IPS DF 19.7 (cell line): ENCODE measurements at places on chromosomes 7 and 10.

- DNase-seq = no peak
These were observed 77.5 kb downstream of the CDK6 start for GRCh38 chr7:92758796-92759431.

GRCh38 chr10:67925449-67926005, 41.1 kb downstream of the SIRT1 start:
- no peak for DNase-seq

- DNase-seq = no peak
These were observed 27.6 kb downstream of the WDR86 start for GRCh38 chr7:151382079-151382885.

DNA sequence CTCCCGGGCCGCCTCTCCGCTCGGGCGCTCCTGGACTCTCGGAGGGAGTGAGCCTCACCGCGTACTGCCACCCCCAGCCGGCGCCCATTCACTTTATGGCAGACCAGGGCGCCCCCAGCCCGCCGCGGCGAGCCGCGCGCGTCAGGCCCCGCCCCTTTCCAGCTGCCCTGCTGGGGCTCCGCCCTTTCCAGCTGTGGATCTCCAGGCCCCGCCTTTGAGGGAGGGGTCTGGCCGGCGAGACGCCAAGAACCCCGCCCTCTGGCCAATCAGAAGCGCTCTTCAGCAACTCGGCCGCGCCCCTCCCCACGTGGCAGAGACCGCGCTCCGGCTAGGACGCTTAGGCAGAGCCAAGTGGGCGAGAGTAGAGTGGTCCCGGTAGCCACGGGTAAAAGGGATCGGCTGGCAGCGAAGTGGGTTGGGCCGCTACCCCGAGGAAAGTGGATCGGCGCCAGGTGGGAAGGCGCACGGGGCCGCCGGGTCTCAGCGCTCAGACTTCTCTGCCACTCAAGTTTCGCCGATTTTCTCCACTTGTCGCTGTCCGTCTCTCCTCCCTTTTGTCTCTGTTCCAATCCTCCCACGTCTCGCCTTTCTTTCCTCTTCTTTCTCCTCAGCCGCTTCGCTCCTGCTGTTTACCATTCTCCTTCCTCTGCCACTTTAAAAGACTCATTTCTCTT, at the start of gene PITX3:
Gene PITX3 (minus strand): TSS at position 69 of the 674 bp plus-strand sequence. CDS start 9,432 bp downstream, outside the sequence.
- no peak for DNase-seq

GRCh38 chr10:30445711-30446110, 11.7 kb downstream of the MAP3K8 start:
- no peak for DNase-seq

GRCh38 chr10:59962756-59963155, 56.4 kb upstream of the CCDC6 start:
- DNase-seq = no peak

- no peak for DNase-seq
These were observed 71.9 kb downstream of the C10orf105 start for GRCh38 chr10:71647526-71648253.

- no peak for DNase-seq
These were observed 60.9 kb downstream of the GLI3 start for GRCh38 chr7:42175834-42176723.

GRCh38 chr7:80415522-80415921, 96.3 kb downstream of the GNAT3 start:
- no peak for DNase-seq

DNA sequence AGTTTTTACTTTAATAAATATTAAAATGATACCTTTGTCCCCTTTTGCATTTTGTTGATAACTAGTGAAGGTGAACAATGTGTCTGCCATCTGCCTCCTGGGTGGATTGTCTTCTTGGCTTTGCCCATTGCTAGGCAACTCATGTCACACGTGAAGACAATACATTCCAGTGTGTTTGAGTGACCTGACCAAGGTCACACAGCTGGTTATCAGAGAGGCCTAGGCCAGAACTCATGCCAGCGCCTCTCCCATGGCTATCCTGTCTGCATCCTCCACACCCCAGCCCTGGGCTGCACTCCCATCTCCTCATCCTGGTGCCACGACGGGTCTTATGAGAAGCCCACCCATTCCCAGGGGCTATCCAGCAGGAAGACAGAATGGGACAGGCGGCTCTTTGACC, 108.7 kb downstream of the PLCE1 start:
- no peak for DNase-seq

DNA sequence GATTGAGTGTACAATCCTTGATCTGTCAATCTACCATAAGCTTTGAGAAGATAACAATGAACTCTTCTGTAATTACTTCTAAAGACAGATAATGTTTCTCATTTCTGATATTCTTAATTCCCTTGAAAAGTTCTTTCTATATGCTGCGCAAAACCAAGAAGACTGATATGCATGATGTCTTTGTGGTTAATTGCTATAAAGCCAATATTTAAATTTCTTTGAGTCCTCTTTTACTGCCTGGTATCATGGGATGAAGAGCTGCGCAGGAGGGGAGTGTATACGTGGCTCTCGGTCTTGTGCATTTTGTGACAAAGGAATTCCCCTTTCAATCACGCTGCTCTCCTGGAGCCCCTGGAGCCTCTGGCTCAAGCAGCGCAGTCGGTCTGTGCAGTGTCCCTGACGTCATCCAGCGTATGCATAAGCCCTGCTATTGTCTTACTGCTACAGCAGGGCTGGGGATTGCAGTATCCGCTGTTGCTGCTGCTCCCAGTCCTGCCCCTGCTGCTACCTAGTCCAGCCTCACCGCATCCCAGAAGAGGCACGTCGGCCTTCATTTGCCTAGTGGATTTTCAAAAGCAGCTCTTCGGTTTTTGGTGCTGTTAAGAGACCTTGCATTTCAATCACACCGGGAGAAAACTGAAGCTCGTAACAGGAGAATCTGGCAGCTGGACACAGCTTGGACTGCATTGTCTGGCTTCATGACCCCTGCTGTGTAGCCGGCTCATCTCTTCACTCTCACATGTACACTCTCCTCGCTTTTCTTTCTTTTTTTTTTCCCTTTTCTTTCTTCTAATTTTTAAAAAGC, 66.7 kb downstream of the ST7 start:
- peak; percentile 42 for DNase-seq

GRCh38 chr7:39027491-39027890, 49.8 kb downstream of the POU6F2 start:
- no peak for DNase-seq

DNA sequence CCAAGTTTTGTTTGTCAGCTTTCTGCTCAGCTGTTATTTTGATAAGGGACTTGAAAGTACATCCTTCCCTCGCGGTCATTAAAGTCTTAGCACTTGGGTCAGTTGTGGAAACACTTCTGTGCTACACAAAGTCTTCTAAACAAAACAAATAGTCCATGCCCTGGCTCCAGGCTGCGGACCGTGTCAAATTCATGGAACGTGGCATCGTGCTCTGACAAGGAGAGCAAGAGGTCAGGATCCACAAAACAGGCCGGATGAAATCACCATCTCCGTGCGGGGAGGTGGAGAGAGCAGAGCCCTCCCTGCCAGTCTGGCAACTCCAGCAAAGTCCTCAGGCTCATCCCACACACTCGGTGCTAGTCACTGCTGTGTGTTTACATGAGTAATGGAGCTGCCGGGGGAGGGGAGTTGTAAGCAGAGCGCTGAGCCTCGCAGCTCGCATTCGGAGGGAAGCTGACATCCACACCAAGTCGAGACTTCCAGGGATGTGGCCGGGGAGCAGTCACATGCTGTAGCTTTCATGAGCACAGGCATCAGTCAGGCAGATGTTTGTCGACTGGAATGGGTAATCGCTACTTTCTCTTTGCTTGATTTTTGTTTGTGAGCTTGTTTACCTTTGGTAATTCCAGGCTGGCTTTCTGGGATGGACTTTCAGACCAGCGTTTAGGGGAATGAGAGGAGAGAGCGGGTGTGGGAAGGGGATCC, 147.6 kb downstream of the ARID5B start:
- DNase-seq = peak; percentile 23

GRCh38 chr7:140326116-140326928, 72.0 kb downstream of the SLC37A3 start:
- no peak for DNase-seq

GRCh38 chr7:47573758-47574481, 8.0 kb downstream of the TNS3 start:
- DNase-seq = no peak

GRCh38 chr7:123652406-123652805, 3.3 kb upstream of the LMOD2 start:
- DNase-seq = no peak

GRCh38 chr7:42929449-42929848, 2.5 kb downstream of the PSMA2 start:
- DNase-seq = no peak

DNA sequence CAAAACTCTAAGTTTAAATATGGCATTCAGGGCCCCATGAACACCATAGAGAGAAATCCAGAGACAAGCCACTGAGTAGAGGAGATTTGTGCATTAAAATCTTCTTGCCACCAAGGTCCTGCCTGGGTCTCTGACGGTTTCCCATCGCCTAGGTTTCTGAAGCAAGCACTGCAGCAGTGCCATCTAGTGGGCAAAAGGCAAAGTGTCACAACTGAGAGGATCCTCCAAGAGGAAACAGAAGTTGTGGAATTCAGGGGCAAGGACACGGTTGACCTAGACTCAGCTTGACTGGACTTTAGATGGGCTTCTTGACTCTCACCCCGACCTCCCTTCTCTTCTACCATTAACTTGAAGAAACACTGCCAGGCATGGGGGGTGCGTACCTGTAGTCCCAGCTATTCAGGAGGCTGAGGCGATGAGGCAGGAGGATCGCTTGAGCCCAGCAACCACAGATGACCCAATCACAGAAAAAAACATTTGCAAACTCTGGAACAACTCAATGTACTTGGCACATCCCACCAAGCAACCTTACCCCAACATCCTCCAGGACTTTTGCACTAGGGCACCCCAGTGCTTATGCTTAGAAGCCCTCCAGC, 604.1 kb downstream of the GALNT17 start:
- no peak for DNase-seq

DNA sequence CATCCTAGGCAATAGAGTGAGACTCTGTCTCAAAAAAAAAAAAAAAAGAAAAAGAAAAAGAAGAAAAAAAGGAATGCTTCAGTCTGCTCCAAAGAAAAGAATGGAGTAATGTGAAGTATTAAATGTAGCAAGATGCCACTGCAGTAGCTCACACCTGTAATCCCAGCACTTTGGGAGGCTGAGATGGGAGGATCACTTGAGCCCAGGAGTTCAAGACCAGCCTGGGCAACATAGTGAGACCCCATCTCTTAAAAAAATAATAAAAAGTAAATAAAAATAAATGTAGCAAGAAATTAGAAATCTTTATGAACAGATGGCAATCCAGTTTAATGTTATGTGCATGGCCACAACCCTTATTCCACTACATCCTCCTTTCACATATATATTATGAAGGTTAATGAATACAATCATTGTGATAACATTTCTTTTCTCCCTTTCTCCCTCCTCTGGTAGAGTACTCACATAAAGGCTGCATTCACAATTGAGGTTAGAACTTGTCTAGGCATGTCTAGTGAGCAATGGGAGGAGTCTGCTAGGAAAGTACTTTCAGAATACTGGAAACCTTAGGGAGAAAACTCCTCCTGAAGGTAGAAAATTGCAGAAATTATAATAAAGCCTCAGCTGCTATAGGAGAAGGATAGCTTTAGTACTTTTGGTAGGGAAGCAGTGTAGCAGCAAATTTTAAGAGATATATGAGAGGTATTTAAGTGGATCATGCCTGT, 20.4 kb downstream of the KLLN start:
- no peak for DNase-seq

DNA sequence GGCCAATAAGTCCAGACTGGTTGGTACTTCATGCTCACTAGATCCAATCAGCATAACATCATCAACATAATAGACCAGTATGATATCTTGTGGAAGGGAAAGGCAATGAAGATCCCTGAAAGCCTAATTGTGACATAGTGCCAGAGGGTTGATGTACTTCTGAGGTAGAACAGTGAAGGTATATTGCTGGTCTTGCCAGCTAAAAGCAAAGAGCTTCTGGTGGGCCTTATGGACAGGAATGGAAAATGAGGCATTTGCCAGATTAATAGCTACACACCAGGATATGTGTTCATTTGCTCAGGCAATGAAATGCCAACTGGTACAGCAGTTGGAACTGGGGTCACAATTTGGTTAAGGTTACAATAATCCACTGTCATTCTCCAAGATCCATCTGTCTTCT, 156.4 kb downstream of the HTR7 start:
- no peak for DNase-seq

DNA sequence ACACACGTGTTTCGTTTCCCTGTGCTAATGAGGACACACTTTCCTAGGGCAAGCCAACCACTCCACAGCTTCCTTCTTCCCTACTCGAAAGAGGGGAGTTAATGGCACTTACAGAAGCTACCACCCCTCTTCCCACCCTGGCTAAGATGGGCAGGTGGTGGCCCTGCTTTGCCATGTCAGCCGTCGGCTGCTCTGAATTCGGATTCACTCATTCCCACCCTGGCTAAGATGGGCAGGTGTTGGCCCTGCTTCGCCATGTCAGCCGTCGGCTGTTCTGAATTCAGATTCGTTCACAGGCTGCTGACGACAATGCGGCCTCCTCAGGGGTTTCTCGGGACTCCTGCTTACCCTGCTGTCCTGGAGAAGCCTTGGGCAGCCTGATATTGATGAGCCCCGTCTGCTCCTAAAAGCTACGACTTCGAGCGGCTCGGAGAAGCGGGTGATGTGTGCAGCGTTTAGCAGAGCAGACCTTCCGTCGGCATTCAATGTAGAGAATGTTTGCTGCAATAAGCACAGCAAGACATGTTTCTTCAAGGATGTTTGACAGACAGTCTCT, 56.2 kb upstream of the PPP2R2D start:
- DNase-seq = no peak

- DNase-seq = no peak
These were observed 622.9 kb upstream of the MBL2 start for GRCh38 chr10:53395449-53395848.

DNA sequence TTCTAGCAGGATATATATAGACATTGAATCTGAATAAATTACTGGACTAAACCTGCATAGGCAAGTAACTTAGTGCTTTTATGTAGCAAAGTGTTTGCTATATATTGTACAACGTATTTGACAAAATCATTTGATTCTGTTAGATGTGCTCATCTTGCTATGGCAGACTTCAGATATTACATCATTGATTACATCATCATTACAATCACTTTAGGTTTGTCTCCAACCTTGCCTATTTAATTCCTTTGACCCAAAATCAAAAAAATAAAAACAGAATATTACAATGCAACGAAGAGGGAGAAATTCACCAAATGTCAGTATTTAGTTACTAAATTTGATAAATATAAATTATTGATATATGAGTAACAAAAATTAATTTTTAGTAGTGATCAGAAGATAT, 155.7 kb upstream of the STEAP1 start:
- no peak for DNase-seq

- DNase-seq = no peak
These were observed 100.0 kb upstream of the KCNMA1 start for GRCh38 chr10:77737608-77738007.

- DNase-seq = no peak
These were observed 18.4 kb downstream of the GFRA1 start for GRCh38 chr10:116254422-116255155.

DNA sequence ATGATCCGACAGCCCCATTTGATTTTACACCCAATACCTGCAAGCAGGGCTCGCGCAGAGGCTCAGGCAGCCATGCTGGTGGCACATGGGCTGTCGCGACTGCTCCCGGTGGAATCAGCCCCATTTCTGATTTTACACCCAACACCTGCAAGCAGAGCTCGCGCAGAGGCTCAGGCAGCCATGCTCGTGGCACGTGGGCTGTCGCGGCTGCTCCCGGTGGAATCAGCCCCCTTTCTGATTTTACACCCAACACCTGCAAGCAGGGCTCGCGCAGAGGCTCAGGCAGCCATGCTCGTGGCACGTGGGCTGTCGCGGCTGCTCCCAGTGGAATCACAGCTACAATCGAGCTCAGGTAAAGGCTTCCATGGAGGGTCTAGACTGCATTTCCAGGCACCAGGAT, 244.1 kb downstream of the PTPRN2 start:
- DNase-seq = no peak
